ENCODE measurements at places on chromosomes 13 and 19.

DNA sequence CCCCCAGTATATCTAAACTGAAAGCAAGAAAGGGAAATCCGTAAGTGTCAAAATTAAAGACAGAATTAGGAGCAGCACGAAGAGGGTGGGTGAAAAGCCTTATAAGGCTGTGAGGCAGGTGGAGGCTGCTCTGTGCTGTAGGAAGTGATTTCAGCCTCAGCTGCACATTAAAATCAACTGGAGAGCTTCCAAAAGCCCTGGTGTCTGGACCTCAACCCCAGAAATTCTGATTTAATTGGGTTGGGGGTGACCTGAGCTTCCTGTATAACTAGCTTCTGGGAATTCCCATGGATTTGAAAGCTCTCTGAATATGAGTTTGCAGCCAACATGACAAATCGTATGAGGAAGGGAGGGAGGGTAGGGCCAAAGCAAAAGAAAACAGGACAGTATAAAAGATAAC, 242.4 kb upstream of the TMTC4 start:
- no peak for DNase-seq

- peak; percentile 9 for DNase-seq
Measured at GRCh38 chr13:49046002-49046401, 70.3 kb downstream of the FNDC3A start.

- peak; percentile 55 for DNase-seq
Measured at GRCh38 chr19:18093439-18094161, 4.0 kb upstream of the MAST3 start.

GRCh38 chr19:52943134-52943883, 19.4 kb downstream of the ZNF816 start:
- DNase-seq, result no peak

- DNase-seq, result peak; percentile 3
Measured at GRCh38 chr13:59835569-59835968, 328.2 kb downstream of the DIAPH3 start.
